ENCODE measurements at places on chromosomes 3 and 15. TPM values are rescaled to one million over a fixed set of nuclear protein-coding genes. Genes with fewer than 3 reads are reported as not detected.
A peak's percentile ranks its signal among the peaks of the same experiment; 100 is the strongest.

GRCh38 chr3:109432833-109433232 is 95.5 kb upstream of the DPPA4 start:
- DNase-seq: no peak

Gene RETNLB
- not detected for total RNA-seq

GRCh38 chr3:14000556-14000955 is 120.7 kb upstream of the WNT7A start:
- DNase-seq: no peak

Gene ZNF80
- not detected for total RNA-seq

Gene GABRB3
- 1.5 TPM for total RNA-seq

- DNase-seq: no peak
These were observed 282.0 kb upstream of the VEPH1 start for GRCh38 chr3:157785102-157785826.

GRCh38 chr15:39934397-39935071 is 619 bp downstream of the EIF2AK4 start:
- DNase-seq: no peak

Gene MTMR10
- 36.3 TPM for total RNA-seq

- no peak for DNase-seq
These were observed 13.1 kb upstream of the DYNC1LI1 start for GRCh38 chr3:32583708-32584107.

- DNase-seq: no peak
These were observed 77.6 kb downstream of the CRTC3 start for GRCh38 chr15:90607361-90607760.

GRCh38 chr3:127172781-127173515 is 20.0 kb upstream of the PRR23E start:
- peak; percentile 86 for DNase-seq

GRCh38 chr3:175391601-175392000 is 532.5 kb downstream of the NAALADL2 start:
- DNase-seq: no peak

Gene DAG1
- total RNA-seq: 63.7 TPM

Gene SLC12A8
- total RNA-seq: 2.3 TPM

DNA sequence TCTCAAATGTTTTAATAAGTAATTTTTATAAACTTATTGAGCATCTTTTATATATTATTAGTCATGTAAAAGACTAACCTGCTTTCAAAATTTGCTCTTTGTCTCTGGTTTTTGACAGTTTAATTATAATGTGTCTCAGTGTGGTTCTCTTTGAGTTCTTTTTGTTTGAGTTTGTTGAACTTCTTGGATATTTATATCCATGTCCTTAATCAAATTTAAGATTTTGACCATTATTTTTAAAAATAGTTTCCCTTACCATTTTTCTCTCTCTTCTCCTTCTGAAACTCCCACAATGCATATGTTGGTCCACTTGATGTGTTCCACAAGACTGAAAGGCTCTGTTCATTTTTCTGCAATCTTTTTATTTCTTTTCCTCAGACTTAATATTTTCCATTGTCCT is 366.1 kb upstream of the GOLIM4 start:
- DNase-seq: no peak

DNA sequence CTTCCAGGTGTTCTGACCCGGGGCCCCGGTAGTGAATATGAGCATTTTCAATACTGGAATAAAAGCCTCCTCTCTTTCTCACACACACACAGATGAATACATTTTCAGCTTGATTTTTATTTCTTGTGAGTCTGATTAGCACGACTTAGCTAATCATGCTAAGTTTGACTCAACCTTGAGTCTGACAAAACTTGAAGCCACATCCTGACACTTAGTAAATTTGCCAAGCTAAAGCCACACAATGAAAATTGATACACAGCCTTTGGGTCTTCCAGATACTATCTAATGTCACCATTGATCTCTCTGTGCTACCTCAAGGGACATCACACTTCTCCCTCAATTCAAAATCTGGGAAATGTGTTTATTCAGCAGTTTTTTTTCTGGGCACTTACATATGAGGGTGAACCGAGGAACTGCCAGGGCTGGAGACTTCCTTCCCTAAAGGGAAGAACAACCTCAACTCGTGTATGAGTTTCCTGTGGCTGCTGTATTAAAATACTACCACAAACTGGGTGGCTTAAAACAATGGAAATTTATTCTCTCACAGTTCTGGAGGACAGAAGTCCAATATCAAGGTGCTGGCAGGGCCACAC is 18.6 kb downstream of the TMEM266 start:
- no peak for DNase-seq

Gene TM4SF18
- total RNA-seq: 12.3 TPM

Gene STRIT1
- not detected for total RNA-seq

DNA sequence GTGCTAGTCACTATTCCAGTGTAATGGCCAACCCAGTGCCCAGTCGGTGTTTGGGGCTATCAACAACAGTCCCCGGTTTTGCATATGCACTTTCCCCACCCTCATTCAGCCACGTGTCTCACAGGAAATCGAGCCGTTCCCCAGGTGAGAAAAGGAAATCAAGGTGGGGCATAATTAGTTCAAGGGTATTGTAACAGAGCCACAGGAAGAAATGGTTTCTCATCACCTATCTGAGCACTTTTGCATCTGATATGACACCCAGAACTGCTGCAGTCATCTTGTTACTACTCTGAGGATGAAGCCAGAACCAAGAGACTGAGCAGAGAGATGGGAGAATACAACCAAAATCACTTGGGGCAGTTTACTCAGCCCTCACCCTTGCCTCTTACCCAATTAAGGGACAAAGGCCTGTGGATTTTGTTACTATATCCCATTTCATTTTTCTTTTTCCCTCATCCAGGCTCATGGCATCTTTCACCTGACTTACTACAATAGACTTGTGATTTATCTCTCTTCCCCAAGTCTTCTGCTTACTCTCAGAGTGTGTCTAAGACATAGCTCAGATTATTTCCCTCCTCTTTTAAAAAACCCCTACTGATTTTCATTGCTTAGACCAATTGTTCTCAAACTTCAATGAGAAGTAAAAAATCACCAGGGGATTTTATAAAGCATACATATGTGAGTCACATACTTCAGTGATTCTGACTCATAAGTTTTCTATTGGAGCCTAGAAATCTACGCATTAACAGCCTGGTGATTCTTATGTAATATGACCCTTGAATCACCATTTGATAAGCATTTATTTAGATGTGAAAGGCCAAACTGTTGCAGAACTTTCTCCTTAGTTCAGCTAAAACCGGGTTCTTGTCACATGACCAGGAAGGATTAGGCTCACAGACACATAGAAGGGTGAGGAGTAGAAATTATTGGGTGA is 40.5 kb downstream of the TRAT1 start:
- DNase-seq: no peak

Gene NEO1
- total RNA-seq: 12.7 TPM

Gene AGBL1
- not detected for total RNA-seq

DNA sequence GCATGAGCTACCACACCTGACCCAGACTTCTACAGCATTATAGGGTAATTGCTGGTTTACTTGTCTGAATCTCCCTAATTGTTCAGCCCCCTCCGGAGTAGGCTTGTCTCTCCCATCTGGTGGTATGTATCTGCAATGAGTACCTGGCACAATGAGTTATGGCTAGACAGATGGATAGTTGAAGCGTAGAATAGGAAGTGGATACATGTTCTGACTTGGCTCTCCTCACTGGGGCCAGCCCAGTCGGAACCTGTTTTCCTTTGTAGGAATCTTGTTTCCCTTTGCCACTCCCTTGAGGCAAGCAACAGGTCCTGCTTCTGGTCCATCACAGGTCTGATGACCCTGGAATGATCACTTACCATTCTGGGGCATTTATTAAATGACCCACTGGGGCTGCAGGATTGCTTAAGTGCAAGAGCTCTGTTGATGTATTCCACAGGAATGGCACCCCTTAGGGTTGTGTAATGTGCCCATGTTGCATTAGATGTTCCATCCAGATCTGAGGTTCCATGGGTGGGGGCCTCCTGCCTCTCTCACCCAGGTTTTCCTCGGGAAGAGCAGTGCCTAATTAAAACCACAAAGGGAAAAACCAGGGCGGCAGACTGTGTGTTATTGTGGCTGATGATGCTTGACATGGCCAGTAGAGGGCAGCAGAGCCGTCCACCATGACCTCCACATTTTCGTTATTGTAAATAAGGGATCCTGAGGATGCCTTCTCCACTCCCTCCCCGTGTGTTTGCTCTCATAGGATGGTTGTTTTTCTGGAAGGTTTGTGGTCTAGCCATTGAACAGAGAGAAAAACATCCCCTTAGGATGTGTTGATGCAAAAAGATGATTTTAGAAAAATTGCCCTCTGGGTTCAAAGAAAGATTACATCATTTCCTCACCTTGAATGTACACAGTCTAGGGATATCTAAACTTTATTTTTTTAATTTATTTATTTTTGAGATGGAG is 58.0 kb downstream of the CMTM8 start:
- DNase-seq: no peak

Gene TMEM207
- total RNA-seq: not detected

Gene PPARG
- total RNA-seq: 349 TPM

Gene IL5RA
- not detected for total RNA-seq

DNA sequence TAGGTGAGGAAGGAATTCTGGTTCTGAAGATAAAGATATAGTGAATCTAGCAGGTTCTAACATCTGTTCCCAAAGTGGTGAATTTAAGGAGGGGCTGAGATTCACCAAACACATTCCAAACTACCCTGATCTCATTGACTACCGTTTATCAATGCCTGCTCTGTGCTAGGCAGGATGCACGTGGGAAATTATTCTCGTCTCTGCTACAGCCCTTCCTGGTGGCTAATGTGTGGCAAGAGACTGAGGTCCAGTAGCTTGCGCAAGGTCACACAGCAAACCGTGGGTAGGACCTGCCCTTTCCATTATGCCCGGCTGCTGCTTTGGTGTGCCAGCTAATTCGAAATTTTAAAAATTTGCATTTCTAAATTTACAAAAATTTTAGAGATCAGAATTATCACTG is 209.5 kb upstream of the TRIM42 start:
- DNase-seq: no peak

DNA sequence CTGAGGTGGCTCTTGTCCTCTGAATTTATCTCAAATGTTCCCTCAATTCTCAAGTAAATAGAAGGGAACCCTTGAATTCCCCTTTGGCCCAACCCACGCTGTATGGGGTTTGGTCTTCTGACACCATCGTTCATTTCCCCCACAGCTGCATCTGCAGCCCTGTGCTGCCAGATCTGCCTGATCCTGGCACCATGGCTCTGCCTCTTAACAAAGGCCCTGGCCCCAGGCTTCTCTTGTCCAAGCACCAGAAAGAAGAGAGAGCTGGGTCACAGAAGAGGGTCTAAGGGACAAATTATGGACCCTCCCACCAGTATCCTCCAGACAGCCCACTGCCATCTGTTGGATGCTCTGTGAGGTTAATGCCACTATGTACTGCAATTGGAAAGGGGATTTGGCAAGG is 1.8 kb downstream of the MAP1A start:
- peak; percentile 59 for DNase-seq

DNA sequence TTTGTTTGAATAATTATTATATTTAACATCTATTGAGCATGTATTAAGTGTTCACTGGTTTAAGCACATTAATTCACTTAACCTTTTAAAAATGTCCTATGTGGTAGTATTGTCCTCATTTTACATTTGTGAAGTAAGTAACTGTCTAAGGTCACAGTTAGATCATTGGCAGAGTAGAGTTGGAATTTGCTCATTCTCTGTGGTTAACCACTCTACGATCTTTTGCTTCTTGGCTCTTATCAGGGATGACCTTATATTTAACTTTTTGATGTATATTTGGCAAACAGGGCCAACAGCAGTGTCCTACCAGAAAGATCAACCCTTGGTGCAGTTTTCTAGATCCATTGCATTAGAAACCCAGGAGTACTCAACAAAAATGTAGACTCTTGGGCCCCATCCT is 34.0 kb downstream of the PXK start:
- no peak for DNase-seq

Gene SPINT1
- 2.7 TPM for total RNA-seq

Measured in mesenteric fat pad (tissue), 1 donor.